Progenitor cell of endocrine pancreas (in vitro differentiated cells): ENCODE measurements at places on chromosomes 1 and 21.

DNA sequence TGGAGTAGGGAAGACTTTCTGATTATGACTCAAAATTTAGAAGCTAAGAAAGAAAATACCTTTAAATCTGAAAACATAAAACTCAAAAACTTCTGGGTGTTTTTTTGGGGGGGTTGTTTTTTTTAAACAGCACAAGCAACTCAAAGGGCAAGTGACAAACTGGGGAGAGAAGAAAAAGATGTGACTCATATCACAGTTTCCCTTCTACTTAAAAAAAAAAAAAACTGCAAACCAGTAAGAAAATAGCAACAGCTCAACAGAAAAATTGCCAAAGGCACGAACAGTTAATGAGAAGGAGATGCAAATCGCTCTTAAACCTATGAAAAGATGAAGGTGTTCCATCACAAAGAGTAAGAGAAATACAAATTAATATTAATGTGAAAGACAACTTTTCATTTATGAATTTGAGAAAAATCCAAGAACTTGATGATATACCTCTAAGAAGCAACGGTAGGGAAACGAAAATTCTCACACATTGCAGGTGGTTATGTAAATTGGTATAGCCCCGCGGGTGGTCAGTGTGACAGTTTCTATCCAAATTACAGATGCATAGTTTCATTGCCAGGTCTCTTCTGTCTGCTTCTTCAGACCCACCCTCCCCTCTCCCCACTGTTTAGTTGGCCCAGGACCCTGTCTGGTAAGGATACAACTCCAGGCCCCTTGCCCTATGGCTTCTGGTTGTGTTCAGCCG is 9.0 kb downstream of the IFNAR2 start:
- DNase-seq, result no peak

- DNase-seq, result no peak
Measured at GRCh38 chr1:179873438-179873851, 4.2 kb downstream of the TOR1AIP2 start.

DNA sequence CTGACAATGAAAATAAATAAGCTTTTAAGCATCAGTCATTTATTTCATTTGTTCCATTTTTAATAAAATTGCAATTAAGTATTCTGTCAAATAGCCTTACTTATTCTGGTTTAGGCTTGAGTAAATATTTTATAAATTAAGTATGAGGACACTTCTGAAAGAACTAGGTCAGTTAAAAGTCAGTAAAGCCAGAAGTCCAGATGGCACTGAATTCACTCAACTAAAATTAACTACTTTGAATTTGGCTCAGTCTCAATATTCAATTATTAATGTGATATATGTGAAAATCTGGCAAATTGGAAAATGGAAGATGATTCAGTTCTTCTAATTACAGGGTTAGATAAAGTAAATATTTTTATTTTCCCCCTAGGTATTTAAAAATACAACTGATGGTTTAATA is 174.2 kb downstream of the BRINP3 start:
- DNase-seq, result no peak

- no peak for DNase-seq
Measured at GRCh38 chr1:166273618-166274017, 106.8 kb upstream of the FAM78B start.

DNA sequence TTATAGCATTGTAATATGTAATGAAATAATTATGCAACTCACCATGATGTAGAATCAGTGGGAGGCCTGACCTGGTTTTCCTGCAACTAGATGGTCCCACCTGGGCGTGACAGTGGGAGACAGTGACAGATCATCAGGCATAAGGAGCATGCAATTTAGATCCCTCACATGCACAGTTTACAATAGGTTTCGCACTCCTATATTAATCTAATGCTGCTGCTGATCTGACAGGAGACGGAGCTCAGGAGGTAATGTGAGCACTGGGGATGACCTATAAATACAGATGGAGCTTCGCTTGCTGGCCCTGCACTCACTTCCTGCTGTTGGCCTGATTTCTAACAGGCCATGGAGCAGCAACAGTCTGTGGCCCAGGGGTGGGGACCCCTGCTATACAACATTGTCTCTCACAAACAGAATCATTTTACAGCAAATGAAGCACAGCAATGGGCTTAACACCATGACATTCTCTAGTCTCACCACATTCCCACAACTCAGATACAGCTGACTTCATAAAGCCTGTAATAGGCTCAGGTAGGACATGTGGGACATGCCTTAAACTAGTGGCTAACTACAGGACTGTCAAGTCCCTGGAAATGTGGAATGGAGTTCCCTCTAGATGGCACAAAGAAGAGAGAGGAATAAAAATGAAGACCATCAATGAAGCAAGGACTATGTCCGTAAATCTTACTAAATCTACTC is 40.7 kb upstream of the SLC5A9 start:
- DNase-seq, result no peak

DNA sequence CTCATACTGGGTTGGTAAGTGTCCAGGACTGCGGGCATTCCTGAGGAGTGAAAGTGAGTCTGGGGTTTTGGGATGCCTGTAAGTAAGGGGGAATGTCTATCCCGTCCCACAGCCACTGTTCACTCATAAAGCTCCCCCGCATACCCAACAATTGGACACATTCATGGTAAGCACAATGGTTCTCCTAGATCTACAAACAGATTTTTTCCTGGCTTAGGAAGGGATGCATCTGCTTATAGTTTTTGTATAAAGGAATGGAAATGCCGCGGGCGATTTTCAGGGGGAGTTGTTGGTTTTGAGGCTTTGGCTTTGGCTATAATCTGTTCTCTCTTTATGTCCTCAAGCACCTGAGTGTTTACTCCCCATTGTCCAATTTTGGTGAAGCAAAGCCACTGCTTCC is 7.1 kb downstream of the ERVH48-1 start:
- no peak for DNase-seq
